ENCODE measurements at places on chromosomes 2 and 18.
A peak's percentile ranks its signal among the peaks of the same experiment; 100 is the strongest.

- H3K27ac ChIP-seq, result no peak overlapping the region
- no peaks in the 10 kb centered on the region for H3K27me3 ChIP-seq
- no peaks in the 10 kb centered on the region for H3K36me3 ChIP-seq
- DNase-seq, result no peak
Measured at GRCh38 chr2:71552356-71552755, 99.0 kb downstream of the DYSF start.

DNA sequence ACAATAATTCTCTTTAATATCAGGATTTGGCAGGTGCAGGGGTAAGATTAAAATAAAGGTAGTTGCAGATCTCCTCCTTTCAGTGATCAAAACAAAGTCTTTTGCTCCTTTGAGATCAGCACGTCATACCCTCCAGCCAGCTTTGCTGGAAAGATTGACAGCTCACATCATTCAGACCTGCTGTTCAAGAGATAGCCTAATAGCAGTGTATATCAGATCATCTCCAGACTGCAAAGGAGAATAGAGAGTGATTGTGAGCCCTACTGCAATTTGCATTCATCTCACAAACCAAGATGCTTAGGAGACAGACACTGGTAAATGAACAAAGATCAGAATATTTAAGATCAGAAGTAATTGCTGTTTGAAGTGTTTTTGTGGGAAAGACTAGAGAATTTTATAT is 135.8 kb upstream of the DSEL start:
- H3K27me3 ChIP-seq, result no peaks in the 10 kb centered on the region
- no peak overlapping the region for H3K4me3 ChIP-seq
- H3K4me1 ChIP-seq, result no peaks in the 10 kb centered on the region
- H3K27ac ChIP-seq, result no peak overlapping the region

- no peak overlapping the region for H3K27ac ChIP-seq
- H3K27me3 ChIP-seq, result no peaks in the 10 kb centered on the region
- no peaks in the 10 kb centered on the region for H3K36me3 ChIP-seq
- H3K4me3 ChIP-seq, result no peak overlapping the region
- no peak for DNase-seq
Measured at GRCh38 chr18:41576643-41577042, 378.4 kb upstream of the PIK3C3 start.

DNA sequence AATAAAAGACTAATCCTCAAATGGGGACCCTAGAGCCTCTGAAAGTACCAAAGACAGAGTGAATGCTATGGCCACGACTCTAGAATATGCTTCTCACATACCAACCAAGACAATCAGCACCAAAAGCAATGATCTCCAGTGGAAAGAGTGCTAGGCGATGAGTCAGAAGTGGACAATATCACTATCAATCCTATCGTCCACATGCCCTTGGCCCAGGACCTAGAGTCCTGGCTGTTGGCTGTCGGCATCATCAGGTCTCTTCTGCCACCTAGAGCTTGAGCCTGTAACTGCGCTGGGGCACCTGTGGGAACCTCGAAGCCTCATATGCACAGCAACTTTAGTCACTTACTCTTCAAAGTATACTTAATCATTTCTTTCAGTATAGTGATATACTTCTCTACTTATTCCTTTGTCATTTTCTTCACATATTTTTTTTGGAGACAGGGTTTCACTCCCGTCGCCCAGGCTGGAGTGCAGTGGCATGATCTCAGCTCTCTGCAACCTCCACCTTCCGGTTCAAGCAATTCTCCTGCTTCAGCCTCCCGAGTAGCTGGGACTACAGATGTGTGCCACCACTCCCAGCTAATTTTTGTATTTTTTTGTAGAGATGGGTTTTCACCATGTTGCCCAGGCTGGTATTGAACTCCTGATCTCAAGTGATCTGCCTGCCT is 29.7 kb downstream of the NOL10 start:
- no peaks in the 10 kb centered on the region for H3K4me1 ChIP-seq
- no peaks in the 10 kb centered on the region for H3K36me3 ChIP-seq

DNA sequence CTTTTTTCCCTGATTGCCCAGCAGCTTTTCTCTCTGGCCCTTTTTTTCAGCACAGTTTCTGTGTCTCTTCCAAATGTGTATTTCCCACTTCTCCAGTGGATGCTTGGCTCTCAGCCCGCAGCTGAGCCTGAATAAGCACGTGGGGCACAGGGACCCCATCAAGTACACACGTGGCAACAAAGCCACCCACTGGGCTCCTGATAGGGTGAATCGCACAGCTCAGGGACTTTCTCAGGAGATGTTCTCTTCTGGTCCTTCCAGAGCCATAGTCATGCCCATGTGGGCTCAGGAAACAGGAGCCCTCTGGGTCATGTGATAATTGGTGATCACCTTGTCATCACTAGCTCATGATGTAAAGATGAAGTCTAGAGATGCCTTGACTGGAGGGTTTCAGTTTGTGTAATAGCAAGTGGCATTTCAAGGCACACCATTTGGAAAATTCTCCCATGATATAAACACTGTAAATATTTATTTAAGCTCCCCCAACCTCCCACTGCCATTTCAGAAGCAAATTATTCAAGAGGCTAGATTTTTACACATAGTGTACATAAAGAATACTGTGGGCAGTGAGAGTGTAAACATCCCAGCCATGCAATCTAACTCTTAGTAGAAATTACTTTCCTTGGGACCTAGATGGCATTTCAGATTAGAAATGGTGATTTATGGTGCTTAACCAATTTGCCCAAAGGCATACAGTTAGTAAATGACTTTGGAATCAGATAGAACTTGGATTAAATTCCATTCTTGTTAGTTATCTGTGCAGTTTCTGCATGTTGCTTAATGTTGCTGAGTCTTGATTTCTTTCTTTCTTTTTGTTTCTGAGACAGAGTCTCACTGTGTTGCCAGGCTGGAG is 597.5 kb downstream of the SLC4A3 start:
- no peaks in the 10 kb centered on the region for H3K27me3 ChIP-seq
- DNase-seq, result no peak
- no peak overlapping the region for H3K4me3 ChIP-seq
- no peaks in the 10 kb centered on the region for H3K4me1 ChIP-seq

GRCh38 chr2:220057391-220057790 is 430.0 kb downstream of the SLC4A3 start:
- no peak overlapping the region for H3K4me3 ChIP-seq
- no peak for DNase-seq
- H3K27ac ChIP-seq, result no peak overlapping the region
- H3K4me1 ChIP-seq, result no peaks in the 10 kb centered on the region

DNA sequence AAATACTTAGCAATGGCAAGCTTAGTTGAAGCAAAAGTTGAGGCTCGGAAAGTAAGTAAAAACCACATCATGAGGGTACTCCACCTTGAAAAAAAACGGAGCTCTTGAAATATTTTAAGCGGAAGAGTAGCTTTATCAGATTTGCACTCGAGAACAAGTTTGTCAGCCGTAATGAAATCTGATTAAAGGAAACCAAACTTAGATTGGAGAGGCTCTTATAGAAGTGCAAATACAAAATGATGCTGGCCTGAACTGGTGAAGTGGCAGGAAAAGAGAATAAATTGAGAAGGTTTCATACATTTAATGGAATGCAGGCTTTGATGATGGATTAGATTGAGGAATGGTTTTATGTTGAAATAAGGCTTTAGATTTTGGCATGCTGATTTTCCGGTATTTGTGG is 484.2 kb downstream of the PID1 start:
- DNase-seq, result no peak
- H3K4me1 ChIP-seq, result no peaks in the 10 kb centered on the region
- H3K4me3 ChIP-seq, result no peak overlapping the region
- no peak overlapping the region for H3K27ac ChIP-seq
- H3K36me3 ChIP-seq, result no peaks in the 10 kb centered on the region

DNA sequence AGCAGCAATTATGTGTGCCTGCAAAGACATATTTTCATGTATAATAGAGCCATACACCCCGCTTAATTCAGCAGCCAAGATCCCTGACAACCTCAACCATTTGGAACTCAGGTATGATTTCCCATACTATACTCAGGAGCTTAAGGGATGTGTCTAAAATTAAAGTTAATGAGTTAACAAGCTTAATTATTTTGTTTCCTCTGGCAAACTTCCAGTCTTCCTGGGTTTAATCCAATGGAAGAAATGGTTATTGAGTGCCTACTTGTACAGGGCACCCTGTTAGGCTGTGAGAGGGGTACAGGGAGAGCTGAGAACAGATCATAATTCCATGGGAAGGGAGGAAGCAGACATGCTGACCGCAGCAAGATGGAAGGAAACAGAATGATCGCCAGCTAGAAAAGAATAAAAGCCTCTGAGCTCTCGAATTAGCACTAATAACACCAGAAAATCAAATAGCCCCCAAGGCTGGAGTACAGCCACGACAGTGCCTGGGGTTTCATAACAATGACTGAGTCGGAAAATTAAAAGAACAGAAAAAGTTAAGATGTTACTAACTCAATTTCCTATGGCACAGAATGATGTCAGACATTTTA is 20.8 kb upstream of the CEP68 start:
- H3K27ac ChIP-seq, result no peak overlapping the region
- H3K27me3 ChIP-seq, result no peaks in the 10 kb centered on the region
- no peak overlapping the region for H3K4me3 ChIP-seq
- no peaks in the 10 kb centered on the region for H3K36me3 ChIP-seq
- H3K4me1 ChIP-seq, result peaks cover 9% of the 10 kb centered on the region
- no peak for DNase-seq

DNA sequence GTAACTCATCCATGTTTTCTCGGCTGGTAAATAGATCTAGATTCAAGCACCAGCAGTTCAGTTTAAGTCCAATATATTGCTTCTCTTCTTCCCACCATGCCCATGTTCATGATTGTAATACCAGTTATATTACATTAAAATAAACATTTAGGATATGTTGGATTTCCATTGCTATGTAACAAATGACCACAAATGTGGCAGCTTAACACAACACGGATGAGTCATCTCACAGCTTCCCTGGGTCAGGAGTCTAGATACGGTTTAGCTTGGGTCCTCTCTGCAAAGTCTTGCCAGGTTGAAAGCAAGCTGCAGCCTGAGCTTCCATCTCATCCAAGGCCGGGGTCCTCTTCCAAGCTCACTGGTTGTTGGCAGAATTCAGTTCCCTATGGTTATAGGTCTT is 39.4 kb upstream of the SMAD2 start:
- H3K27me3 ChIP-seq, result peaks cover 6% of the 10 kb centered on the region
- DNase-seq, result no peak
- H3K4me3 ChIP-seq, result no peak overlapping the region
- H3K27ac ChIP-seq, result no peak overlapping the region

DNA sequence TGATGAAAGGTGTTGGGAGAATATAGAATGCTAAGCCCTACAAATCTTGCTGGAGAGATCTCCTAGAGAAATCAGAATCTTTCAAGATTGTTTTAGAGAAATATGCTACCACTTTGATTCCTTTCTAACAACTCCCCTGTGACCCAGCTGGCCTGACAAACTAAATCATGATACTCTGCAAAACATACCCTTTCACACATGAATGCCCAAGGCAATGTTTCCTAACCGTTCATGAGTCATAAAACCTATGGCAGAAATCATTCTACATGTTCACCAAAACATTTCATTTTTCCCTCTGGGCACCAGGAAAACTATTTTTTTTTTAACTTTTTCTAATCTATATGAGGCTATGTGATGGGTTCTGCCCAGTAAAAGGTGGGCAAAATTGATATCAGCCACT is 77.8 kb upstream of the SETBP1 start:
- no peaks in the 10 kb centered on the region for H3K4me1 ChIP-seq
- no peak overlapping the region for H3K4me3 ChIP-seq
- DNase-seq, result no peak
- no peaks in the 10 kb centered on the region for H3K27me3 ChIP-seq
- no peak overlapping the region for H3K27ac ChIP-seq
- no peaks in the 10 kb centered on the region for H3K36me3 ChIP-seq

GRCh38 chr2:126748188-126748760 is 92.3 kb downstream of the GYPC start:
- H3K4me3 ChIP-seq, result no peak overlapping the region
- H3K27me3 ChIP-seq, result no peaks in the 10 kb centered on the region
- H3K4me1 ChIP-seq, result no peaks in the 10 kb centered on the region
- H3K27ac ChIP-seq, result no peak overlapping the region
- no peaks in the 10 kb centered on the region for H3K36me3 ChIP-seq

DNA sequence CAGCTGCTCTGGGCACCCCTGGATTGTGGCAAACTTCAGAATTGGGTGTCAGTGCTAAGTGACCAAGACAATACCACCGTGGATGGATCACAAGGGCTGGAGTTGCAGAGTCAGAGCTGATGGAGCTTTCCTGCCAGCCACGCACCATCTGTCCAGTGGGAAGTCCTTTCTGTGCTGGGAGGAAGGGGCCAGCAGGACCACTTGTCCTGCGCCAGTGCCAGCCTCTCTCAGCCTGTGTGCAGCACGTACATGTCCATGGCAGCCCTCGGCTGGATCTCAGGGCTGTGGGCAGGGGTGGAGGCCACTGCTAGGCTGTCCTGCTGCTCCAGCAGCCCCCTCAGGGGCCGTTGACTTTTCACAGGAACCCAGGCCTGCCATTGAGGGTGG is 33.3 kb downstream of the RAB31 start:
- no peaks in the 10 kb centered on the region for H3K27me3 ChIP-seq
- no peak overlapping the region for H3K27ac ChIP-seq
- H3K36me3 ChIP-seq, result no peaks in the 10 kb centered on the region
- peaks cover 31% of the 10 kb centered on the region for H3K4me1 ChIP-seq

- no peaks in the 10 kb centered on the region for H3K27me3 ChIP-seq
- no peak overlapping the region for H3K27ac ChIP-seq
- no peaks in the 10 kb centered on the region for H3K36me3 ChIP-seq
- H3K4me3 ChIP-seq, result no peak overlapping the region
Measured at GRCh38 chr2:25596516-25597244, 76.7 kb downstream of the DTNB start.

DNA sequence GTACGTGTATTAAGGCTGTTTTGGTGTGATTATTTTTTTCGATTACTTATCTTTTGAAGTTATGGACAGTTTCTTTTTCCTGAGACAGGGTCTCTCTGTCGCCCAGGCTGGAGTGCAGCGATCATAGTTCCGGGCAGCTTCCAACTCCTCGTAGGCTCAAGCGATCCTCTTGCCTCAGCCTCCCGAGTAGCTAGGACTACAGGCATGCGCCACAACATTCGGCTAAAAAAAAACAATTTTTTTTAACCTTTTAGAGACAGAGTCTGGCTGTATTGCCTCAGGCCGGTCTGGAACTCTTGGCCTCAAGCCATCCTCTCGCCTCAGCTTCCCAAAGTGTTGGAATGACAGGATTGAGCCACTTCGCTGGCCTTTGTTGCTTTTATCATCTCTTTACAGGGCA is 945 bp downstream of the HAT1 start:
- peak overlapping the region; percentile 98 for H3K27ac ChIP-seq
- H3K27me3 ChIP-seq, result no peaks in the 10 kb centered on the region
- no peaks in the 10 kb centered on the region for H3K36me3 ChIP-seq
- DNase-seq, result no peak

- no peaks in the 10 kb centered on the region for H3K27me3 ChIP-seq
- no peak overlapping the region for H3K4me3 ChIP-seq
- H3K36me3 ChIP-seq, result no peaks in the 10 kb centered on the region
- no peak for DNase-seq
- no peak overlapping the region for H3K27ac ChIP-seq
Measured at GRCh38 chr2:48674933-48675332, 57.3 kb downstream of the GTF2A1L start.

DNA sequence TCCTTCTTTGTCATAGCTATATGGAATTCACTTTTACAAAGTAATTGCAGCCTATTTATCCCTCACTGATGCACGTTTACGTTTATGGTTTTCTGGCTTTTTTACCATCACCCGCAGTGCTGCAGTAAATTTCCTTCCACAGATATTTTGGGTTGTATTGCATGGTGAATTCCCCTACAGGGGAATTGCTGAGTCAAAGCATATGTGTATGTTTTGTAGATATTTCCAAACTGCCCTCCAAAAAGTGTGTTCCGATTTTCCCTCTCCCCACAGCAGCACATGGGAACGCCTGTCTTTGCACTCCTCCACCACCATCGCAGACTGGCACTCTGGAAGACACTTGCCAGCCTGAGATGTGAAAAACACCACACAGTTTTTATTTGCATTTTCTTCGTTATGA is 80.6 kb upstream of the UXS1 start:
- H3K27me3 ChIP-seq, result no peaks in the 10 kb centered on the region
- H3K4me3 ChIP-seq, result no peak overlapping the region
- H3K27ac ChIP-seq, result no peak overlapping the region
- peaks cover 8% of the 10 kb centered on the region for H3K4me1 ChIP-seq
- DNase-seq, result no peak
- no peaks in the 10 kb centered on the region for H3K36me3 ChIP-seq

All from transverse colon (tissue), 4 donors.